ENCODE measurements at places on chromosomes 4 and X. TPM values are rescaled to one million over a fixed set of nuclear protein-coding genes. Genes with fewer than 3 reads are reported as not detected.

DNA sequence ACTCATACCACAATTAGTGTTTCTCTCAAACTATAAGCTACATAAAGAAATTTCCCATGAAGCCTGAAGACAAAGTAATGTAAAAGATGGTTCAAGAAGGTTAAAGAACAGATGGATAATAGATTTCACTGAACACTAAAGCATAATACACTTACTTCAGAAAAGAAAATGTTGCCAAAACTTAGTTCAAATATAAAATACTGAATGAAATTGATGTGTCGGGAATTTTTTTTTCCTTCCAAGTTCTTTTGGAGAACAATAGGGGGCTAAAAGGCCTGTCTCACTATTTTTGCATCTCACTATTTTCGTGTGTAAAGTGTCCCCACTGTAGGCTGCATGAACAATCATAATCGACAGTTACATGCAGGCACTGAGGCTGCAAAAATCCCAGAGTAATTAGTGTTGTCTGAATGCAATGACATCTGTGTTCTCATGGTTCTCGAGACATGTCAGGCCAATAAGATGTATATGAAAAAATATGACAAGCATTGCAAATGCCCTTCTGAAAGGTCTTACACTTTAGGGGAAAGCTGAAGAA lies 11.9 kb upstream of the MAB21L2 start:
- DNase-seq = no peak

DNA sequence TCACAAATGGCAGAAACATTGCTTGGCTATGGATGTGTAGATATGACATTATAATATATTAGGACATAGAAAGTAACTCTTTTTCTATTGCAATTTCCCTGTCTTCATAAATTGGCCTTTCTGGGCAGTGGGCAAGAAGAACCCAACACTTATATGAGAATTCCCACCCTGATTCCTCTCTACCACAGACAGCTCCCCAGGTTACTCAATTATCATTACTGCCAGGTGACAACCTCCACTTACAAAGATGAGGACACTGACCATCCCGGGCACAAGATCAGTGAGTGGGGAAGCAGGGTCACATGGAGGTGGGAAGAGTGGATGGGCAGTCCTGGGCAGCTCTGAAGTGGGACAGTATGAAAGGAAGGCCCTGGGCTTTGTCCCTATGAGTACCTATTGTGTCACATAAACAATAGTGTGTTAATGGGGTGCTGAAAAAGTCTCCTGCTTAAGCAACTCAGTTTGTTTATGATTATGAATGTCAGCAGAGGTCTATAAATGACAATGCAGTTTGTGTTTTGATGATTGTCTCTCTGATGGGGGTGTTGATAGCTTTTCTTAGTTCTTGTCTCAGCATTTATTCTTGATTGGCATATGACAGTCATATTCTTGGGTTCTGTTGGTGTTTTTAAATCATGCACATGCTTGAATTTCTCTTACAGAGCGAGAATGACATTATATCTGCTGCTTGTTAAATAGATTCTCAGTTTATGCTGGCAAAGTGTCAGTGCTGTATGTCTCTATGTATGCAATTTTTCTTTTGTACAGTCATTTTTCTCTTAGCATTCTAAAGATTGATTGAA lies 99.9 kb downstream of the SLIT2 start:
- no peak for DNase-seq

- DNase-seq = no peak
These were observed 2135.9 kb downstream of the ARAP2 start for GRCh38 chr4:34108391-34108790.

ARHGAP6 gene
- not detected for total RNA-seq

SYN1 gene
- total RNA-seq = 0.22 TPM

DNA sequence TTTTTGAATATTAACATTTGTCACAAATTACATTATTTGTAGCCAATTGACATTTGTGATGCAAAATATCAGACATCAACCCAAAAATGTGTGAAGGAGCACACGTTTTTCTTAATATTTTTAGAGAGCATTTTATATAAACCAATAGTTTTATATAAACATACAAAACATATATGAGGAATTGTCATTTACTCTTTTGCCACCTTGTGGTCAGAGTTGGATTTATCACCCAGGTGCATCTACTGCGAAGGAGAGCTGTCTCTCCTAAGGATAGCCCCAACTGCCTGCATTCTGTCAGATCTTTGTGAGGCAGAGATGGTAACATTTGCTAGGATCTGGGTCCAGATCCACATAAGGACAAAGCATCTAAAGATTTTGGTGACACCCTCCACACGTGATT lies 2.5 kb upstream of the USP27X start:
- DNase-seq = no peak

GRCh38 chr4:150310159-150310895 lies 232.1 kb downstream of the DCLK2 start:
- DNase-seq = no peak

GRCh38 chrX:115642895-115643530 lies 82.0 kb downstream of the PLS3 start:
- DNase-seq = no peak

- DNase-seq = no peak
These were observed 98.4 kb downstream of the PHKA2 start for GRCh38 chrX:18885328-18886004.

SCML2 gene
- total RNA-seq = 3.6 TPM

KIAA1210 gene
- total RNA-seq = not detected

GLUD2 gene
- 0.71 TPM for total RNA-seq

DNA sequence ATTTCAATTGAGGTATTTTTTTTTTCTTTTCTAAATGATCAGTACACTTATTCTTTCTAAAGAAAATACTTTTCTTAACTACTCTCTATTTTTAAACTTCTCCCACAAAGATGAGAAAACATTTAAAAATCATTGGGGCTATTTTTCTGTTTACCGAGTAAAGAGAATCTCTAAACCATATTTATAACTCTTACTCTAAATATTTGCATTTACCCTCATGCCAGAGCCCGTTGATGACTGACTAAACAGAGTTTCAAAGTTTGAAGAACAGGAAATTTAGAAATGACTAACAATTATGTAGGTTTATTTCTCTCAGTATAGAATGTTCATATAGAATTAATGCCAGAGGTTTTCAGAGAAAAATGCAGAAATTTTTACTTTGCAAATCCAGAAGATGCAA lies 2.7 kb upstream of the ALB start:
- no peak for DNase-seq

GRCh38 chrX:134737061-134737460 lies 78.8 kb upstream of the PLAC1 start:
- no peak for DNase-seq

SMIM31 gene
- total RNA-seq = not detected

ARX gene
- total RNA-seq = not detected

DNA sequence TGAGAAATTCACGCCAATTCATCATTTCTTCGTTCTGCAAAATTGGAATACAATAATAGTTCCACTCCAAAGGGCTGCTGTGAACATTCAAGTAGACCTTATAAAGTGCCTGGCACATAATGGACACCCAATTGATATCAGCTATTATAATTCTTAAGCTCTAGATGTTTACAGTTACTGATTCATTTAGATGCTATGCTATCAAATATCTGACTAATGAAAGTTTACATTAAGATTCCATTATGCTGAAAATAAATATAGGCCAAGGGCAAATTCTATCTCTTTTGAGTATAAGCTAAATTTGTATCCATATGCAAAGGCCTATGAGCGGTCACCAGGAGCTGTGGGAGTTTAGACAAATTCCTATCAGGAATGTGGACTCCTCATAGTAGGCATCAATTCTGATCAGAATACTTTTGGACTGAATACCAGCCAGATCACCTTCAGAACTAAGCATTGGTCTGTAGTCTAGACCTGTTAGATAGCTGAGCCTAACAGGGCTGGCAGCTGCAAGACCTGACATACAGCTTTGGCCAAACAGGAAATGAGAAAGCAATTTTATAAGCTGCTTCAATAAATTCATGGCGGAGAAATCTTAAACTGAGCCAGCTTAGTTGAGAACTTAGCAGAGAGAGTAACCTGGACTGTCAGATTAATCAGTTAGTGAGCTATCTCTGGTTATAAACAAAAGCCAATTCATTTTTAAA lies 384.3 kb upstream of the ACTRT1 start:
- DNase-seq = no peak

DNA sequence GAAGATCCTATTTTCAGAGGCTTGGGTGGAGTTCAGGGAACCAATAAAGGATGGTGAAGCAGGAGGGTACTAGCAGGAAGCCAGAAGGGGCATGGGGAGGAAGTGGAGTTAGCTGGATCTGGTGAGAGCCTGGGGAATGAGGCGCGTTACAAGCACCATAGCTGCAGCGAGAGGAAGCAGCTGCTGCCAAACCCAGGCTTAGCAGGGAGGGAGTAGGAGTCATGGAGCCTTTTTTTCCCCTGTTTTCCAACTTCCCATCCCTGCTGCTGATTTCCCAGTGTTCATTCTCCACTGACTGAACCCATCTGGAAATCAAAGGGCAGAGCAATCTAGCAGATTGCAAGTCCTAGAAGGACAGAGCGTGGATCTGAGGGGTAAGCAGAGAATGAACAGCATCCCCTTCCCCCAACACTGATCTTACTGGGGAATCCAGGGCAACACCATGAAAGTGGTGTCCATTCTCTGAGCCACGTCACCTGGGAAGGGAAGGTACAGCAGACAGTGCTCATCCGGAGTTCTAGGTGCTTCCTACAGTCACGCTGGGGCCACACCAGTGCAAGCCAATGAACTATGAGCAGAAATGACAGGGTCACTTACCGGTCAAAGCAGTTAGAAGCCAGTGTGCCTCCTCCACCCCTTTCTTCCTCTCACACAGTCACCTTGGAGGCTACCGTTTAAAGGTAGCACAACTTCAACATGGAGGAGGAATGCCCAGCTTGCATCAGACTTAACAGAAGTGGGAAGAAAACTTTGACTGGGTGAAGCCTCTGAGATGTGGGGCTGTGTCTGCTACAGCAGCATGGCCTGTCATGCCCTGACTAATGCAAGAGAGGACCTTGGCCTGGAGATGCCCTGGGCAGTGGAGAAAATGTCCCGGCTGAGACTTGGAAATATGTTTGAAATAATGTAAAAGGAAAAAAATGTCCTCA lies 36.7 kb downstream of the SMIM20 start:
- no peak for DNase-seq

DNA sequence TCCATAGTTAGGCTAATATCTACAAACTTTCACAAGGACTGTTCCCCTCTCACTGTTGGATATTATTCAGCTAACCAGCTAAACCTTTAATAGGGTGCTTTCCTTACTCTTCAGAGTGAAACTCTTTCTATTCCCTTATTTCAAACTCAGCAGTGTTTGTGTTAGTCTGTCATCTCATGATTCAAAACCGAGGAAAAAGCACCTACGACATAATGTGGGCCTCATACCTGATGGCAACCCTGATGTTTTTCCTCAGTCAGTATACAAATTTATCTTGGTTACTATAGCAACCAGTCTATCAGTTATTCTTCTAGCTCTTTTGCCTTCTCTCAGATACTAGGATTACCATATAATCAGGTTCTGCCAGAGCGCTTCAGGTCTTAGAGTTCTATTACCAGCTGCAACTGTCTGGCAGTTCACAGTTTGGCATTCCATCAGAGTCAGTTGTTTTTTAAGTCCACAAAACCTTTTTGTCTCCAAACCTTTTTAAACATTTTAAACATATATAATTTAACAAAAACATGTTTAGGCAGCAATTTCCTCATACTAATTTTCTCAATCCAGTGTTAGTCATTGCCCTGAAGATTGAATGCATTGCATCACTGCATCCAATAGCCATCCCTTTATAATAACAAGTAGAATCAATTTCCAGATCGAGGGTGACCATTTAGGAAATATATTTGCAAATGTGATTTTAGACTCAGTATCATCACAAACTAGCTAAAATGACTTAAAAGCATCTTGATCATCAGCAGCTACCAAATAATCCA lies 7.4 kb downstream of the WDR44 start:
- DNase-seq = no peak

DNA sequence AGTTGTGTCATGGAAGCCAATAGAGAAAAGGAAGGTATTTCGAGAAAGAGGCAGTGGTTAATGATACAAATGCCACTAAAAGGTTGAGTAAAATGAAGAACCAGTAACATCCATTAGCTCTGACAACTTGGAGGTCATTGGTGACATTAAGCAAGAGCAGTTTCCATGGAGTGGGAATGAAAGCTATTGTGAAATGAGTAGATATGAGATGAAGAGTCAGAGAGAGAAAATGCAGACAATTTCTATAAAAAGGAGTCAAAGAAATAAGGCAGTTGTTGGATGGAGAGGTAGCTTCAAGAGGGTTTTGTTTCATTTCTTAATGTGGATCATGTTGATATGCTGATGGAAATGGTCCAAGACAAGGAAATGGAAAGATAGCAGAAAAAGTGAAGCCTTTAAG lies 9.6 kb upstream of the AMTN start:
- DNase-seq = no peak

DNA sequence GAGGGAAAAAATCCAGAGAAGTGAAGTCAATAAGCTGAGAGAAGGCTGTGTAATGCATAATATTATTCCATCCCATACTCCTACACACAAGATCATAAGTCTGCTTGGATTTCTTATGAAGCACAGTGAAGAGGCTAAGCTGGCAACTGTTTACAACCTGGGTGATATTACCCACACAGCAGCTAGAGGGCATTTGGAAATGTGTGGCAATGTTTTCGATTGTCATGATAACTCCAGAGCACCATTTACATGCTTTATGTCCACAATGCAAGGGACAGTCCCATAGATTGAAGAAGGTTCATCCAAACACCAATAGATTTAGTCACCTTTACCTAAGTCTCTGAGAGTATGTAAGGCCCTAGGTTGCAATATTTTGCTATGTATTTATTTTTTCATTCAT lies 412.2 kb downstream of the PPP3CA start:
- no peak for DNase-seq

- no peak for DNase-seq
These were observed 101.0 kb downstream of the ATP11C start for GRCh38 chrX:139831675-139832456.

AWAT2 gene
- total RNA-seq = not detected

GRCh38 chr4:24914460-24914859 lies 1.6 kb upstream of the CCDC149 start:
- no peak for DNase-seq

DNA sequence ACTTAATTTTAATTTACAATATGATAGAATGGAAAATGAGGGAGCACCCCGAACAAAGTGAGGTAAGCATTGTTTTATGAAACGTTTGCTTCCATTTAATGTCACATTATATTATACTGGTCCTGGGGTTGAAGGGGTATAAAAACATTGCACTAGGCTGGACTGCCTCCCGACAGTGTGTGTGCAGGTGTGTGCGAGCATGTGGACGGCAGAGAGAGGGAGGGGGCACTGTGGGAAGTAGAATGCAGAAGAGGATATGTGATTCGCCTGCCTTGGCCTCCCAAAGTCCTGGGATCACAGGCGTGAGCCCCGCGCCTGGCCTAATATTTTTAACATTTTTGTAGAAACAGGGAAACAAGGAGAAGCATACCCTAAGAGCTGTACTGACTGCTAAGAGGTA lies 36.0 kb downstream of the IRF2 start:
- DNase-seq = no peak

HS3ST1 gene
- total RNA-seq = 0.51 TPM

DMRTC1 gene
- not detected for total RNA-seq

- DNase-seq = no peak
These were observed 177.5 kb downstream of the DCLK2 start for GRCh38 chr4:150255610-150256224.

- DNase-seq = no peak
These were observed 7.4 kb downstream of the ADRA2C start for GRCh38 chr4:3773552-3774001.

- no peak for DNase-seq
These were observed 161.7 kb upstream of the NAP1L5 start for GRCh38 chr4:88859191-88859812.

Measured in activated T-helper 1 cell treated with anti-CD3 and anti-CD28 coated beads, Interleukin-12 subunit alpha, Interleukin-12 subunit beta, Interleukin-2, Interleukin-4 antibody, amounts not matched to agents 30 ng/mL and 10 ng/mL and 1 ng/mL, durations not matched to agents 14 hours and 24 hours and 36 hours (primary cell).